Subcutaneous preadipocyte (primary cell): ENCODE measurements at places on chromosomes 5 and 9. TPM values are rescaled to one million over a fixed set of nuclear protein-coding genes. Genes with fewer than 3 reads are reported as not detected.

The CAMK2A gene
- 0.20 and 0.73 TPM in 2 replicates for total RNA-seq

The NDST1 gene
- total RNA-seq = 38.9 and 45.4 TPM in 2 replicates

The PRSS3 gene
- total RNA-seq = 5.1 and 26.6 TPM in 2 replicates

The AQP7 gene
- 0.59 and 1.1 TPM in 2 replicates for total RNA-seq
